ENCODE measurements at places on chromosomes 5 and 9. TPM values are rescaled to one million over a fixed set of nuclear protein-coding genes. Genes with fewer than 3 reads are reported as not detected.

DNA sequence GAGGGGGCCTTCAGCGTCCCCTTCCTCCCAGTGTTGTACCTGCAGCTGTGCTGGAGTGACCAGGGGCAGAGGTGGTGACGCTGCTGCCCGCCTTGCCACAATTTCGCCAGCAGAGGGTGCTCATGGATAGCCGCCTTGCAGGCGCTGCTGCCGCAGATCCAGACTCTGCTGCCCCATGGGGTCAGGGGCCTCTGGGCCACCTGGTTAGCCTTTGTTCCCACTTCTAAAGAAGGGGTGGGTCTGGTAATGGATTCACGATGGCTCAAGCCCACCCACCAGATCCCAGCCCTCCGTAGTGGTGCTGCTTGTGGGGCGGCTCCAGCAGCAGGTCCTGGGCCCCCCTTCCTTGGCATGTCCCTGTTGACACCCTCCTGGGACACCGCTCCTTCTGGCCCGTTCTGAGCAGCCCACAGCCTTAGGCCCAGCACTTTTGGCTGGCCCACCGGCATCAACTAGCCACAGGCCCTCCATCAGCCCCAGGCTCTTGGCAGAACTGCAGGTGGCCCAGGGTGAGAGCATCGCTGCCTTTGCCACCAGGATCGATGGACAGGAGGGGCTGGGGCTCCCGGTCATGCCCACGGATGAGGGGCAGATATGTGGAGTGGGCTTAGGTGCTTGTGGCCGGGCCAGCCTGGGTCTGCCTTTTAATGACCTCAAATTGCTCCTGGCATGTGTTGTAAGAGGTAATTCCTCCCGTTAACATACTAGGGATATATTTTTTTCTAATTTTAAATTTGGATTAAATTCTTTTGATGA is 57.2 kb downstream of the COL5A1 start:
- peaks cover 4% of the 10 kb centered on the region for H3K36me3 ChIP-seq
- H3K27me3 ChIP-seq, result no peaks in the 10 kb centered on the region
- no peak overlapping the region for H3K4me3 ChIP-seq

The PLEKHG4B gene
- 1.2 TPM for total RNA-seq

DNA sequence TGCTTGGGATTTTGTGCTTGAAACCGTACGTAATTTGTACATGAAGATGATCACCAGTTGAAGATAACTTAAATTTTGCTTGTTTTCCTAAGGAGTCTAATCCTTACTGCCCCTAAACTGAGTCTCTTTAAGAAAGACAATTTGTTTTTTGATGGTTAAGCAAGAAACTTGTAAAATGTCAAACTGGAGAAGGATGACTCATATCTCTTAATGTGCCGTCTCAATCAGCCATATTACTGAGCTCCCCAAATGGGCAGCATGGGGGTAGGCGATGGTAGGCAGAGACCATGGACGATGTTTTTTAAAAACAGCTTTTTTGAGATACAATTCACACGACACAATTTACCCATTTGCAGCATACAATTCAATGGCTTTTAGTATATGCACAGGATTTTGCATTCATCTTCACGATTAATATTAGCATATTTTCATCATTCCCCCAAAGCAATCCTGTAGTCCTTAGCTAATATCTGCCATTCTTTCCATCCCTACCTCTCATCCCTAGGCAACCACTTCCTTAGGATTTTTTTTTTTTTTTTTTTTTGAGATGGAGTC is 14.3 kb downstream of the ARHGAP26 start:
- DNase-seq, result no peak
- no peaks in the 10 kb centered on the region for H3K27me3 ChIP-seq
- H3K27ac ChIP-seq, result peak overlapping the region; percentile 69

DNA sequence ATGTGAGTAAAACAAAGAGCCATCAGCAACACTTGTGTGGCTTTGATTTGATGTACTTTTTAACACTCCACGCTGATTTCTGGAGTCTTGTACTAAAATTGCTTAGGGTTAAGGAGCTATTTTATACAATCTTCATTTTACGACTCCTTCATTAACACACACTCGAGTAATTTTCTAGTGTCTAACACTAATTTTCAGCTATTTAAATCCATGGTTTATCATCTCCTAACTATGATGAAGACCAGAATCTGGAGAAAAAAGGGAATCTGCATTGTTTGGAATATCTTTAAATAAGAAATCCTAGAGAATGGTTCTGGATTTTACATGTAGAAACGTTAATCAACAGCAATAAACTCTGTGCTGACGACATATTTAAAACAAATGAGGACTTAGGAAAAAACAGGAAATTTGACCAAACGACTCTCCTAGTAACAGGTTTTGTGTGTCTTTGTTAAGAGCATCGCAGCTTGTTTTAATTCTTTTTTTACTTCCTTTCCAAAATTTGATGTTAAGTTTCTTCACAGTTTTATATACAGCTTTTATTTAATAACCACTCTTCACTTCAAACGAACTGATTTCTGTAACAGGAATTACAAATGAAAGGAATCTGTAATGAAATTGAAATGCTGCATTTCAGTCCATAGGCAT is 138.5 kb downstream of the AOPEP start:
- no peaks in the 10 kb centered on the region for H3K27me3 ChIP-seq
- H3K4me3 ChIP-seq, result no peak overlapping the region
- no peaks in the 10 kb centered on the region for H3K36me3 ChIP-seq
- H3K27ac ChIP-seq, result peak overlapping the region; percentile 87
- H3K4me1 ChIP-seq, result peaks cover 70% of the 10 kb centered on the region

DNA sequence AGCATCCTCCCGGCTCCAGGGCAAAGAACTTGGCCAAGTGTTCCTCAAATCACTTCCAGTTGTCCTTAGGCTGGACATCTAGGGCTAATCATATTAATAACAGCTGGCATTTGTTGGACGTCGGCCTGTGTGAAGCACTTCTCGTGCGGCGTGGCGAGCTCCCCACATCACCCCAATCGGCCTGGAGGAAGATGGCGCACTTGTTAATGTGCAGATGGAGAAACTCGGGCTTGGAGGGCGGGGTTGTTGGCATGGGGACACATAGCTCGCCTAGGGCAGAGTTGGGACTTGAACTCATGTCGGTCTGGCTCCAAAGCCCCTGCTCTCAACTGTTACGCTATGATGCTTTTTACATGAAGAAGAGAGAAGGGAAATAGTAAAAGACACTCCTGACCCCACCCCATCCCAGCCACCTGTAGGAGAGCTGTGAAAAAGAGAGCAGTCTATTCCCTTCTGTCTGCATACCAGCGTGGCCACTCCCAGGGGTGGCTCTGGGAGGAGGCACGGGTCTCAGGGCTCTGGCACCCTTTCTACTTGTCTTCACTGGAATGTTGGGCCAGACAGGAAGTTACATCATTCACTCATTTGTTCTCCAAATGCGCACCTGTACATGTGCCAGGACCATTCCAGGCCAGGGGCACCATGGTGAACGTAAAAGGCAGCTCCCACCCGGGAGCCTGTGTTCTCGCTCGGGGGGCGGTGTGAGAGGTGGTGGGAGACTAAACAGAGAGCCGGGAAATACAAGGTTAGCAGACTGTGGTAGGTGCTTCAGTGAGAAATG is 12.8 kb upstream of the NUP214 start:
- no peak overlapping the region for H3K4me3 ChIP-seq
- no peaks in the 10 kb centered on the region for H3K36me3 ChIP-seq
- H3K27ac ChIP-seq, result no peak overlapping the region
- no peak for DNase-seq
- H3K4me1 ChIP-seq, result no peaks in the 10 kb centered on the region
- no peaks in the 10 kb centered on the region for H3K27me3 ChIP-seq

Data from left lung (tissue), 14 donors.